ENCODE measurements at places on chromosomes 2 and 18.

DNA sequence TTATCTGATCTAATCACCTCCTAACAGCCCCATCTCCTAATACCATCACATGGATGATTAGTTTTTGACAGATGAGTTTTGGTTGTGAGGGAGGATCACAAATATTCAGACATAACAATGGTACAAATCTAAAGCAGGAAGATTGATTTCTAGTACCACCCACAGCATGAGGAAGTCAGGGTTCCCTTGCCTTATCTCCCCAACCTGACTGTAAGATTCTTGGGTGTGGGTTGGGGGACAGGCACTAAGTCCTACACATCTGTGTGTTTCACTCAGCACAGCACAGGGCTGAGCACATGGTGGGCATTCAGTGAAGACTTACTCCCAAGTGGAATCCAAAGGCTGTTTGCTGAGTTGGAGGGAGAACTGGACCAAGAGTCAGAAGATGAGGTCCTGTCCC, 93.8 kb upstream of the CXCR4 start:
- peak; percentile 25 for DNase-seq

DNA sequence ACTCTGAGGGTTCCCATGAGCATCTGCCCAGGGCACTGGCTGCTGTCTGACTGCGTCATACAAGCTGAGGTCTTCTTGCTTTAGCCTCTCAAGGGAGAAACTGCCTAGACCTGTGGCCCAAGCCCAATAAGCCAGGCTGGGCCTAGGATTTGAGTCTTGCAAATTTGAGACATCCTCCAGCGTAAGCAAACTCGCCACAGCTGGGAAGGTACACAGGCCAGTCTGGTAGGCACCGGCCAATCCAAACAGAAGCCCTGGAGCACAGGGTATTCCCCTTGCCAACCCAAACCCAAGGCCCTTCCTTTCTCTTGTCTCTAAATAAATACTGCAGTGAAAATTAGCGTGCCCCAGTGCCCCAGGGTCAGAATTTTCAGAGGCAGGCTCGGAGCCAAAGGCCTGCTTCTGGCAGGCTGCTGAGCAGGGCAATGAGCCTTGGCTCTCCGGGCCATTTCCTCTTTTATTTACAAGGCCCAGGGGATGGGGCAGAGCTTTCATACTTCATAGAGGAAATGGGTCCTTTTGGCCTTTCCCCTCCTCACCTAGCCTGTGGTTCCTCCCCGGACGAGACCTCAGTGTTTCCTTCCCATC, 33.3 kb downstream of the POLR1A start:
- no peak for DNase-seq

- DNase-seq = no peak
Observed at GRCh38 chr18:31486165-31486564, 11.8 kb upstream of the DSG2 start.

DNA sequence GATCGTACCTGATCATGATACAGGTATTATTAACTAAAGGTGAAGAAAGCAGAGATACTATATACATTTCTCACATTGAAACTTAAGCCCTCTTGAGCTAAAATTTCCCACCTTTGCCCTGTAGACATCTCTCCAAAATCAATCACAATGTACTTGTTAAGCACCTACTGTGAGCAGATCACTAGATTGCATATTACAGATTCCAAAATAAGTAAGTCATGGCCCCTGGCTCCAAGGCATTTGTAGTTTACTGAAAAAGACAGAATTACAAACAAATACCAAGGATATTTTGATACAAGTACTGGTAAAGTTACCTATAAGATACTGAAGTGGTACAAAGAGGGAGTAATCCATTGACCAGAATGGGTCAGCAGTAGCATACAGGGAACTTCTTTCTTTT, 455.3 kb downstream of the STK39 start:
- DNase-seq = no peak

DNA sequence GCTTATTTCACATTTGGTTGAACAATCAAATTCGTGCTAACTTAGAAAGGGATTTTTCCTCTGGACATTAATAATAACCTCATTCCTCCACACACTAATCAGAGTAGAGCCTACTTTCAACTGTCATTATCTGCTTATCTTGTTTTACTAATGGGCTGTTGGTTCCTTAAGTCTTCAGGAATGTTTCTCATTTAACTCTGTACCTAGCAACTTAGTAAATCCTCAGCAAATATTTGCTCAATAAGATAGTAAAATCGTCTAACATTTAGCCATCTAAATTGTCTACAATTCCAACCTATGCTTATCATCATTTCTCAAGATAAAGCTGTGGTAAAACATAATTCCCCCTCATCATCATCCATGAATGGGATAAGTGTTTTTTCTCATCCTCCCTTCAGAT, 98.1 kb downstream of the CDH2 start:
- no peak for DNase-seq

DNA sequence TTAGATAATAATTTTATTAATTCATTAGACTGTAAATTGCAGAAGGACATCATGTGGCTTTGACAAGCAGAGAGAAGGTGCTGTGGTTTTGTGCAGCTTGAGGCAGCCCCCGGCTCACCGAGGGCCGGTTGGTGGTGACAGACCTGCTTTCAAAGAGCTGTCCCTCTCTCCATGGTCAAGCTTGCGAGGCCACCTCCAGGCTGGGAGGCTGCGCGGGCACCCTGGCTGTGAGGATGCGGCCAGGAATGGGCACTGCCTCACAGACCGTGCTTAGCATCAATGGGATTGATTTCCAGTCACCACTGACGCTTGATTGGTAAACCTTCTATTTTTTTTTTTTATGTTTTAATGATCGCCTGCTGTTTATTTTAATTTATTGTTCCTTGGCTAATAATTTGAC, 690.9 kb downstream of the GALR1 start:
- no peak for DNase-seq
